ENCODE measurements at places on chromosomes 6 and 20.
A peak's percentile ranks its signal among the peaks of the same experiment; 100 is the strongest.

GRCh38 chr6:141467881-141468280, 664.8 kb upstream of the GJE1 start:
- DNase-seq, result no peak

GRCh38 chr20:34473262-34473883, 42.8 kb upstream of the DYNLRB1 start:
- no peak for DNase-seq

GRCh38 chr20:3580412-3580811, 82.8 kb downstream of the GFRA4 start:
- DNase-seq, result no peak

DNA sequence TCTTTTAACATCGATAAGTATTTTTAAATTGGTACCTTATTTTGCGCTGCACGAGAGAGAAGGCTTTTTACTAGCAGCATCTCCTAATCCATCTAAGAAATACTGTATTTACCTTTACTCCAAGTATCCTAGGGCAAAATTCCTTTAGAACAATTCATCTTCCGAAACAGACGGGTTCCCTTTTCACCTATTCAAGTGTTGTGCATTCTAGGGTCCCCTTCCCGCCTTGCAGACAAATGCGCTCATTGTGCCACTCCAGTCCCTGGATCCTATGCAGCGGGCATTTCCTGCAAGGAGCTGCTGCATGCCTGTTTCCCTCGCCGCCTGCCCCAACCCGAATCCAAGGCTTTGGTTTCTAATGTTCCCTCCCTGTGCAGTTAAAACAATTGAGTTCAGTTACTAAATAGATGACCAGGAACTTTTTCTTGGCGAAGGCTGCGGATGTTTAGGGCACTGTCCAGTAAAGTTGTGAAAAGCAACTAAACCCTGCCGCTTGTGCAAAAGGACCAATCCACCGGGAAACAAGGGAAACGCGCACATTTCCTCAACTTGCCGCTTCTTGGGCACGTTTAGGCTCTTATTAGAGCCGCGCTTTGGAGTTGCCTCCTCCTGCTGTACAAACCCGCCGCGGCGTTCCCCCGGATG, 556 bp upstream of the SCAF8 start:
- DNase-seq, result peak; percentile 68

GRCh38 chr20:11232896-11233295, 559.1 kb upstream of the JAG1 start:
- DNase-seq, result no peak

- DNase-seq, result no peak
Measured at GRCh38 chr20:61251529-61252393, at the start of gene CDH4. CDH4 (plus strand) TSS chr20:61252261.

DNA sequence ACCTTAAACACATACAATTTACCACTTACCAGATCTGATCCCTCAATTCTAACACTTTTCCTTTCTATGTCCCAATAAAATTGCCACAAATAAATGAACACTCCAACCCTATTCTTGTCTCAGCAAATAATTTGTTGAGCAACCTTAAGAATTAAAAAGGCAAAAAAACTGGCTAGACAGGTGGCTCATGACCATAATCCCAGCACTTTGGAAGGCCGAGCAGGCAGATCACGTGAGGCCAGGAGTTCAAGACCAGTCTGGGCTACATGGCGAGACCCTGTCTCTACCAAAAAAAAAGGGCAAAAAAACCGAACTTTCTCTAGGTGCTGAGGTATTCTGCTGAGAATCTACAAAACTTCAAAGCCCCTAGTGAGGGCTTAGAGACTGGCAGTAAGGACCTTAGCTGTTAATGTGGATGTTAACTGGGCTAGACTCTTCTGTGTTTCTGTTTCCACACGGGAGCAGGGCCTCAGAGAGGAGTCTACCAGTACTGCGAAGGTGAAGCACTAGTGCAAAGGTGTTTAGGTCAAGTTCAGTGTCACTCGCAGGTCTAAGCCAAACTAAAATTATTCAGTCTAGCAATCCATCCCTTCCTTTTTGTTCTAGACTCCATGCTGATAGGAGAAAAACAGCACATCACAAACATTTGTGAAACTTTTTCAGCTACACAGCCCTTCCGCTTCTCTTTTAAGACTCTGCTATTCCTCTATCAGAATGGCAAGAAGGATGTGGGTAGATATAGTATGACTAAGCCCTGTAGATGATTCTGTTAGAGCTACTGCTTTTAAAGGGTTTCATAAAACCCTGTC, 2.6 kb downstream of the FASTKD5 start:
- peak; percentile 39 for DNase-seq

DNA sequence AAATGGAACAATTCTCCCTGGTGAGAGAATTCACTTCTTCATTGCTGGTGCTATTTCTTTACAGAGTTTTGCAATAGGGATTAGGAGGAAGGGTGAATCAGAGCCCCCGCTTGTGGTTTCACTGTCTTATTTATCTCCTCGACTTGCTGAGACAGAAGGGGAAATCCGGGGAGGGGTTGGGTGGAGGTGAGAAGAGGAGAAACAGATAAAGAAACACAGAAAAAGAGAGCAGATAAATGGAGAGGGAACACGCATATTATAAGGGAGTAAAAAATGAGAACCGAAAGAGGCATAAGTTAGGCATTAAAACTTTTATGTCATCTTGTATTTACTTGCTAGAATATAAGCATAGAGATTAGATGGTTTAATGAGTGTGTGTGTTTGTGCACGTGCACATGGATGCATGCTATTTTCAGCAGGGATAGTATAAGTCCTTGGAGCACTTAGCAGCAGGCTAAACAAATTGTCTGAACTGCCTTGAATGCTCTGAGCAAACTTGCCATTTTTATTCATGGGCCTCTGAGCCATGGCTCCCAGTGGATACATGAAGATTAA, 105.0 kb downstream of the OLIG3 start:
- no peak for DNase-seq

- peak; percentile 20 for DNase-seq
Measured at GRCh38 chr6:37099442-37099841, 70.5 kb upstream of the PIM1 start.

Measured in RKO (cell line).